ENCODE measurements at places on chromosomes 1 and 21.
A peak's percentile ranks its signal among the peaks of the same experiment; 100 is the strongest.

DNA sequence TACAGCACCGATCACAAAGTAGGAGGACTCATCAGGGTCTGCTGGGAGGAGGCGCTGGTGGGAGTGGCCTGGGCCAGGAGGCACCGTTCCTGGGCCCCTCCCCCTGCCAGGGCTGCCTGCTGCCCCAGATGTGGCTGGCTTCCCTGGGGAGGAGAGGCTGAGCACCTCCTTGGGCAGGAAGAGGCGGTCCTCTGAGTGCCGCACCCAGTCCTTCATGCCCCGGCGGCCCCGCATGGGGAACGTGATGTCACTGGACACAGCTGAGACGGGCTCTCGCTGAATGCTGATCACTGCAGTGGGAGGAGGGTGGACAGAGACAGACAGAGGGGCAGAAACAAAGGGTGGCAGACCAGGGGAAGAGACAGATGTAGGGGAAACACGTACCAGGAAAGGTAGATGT, 24.8 kb downstream of the ADGRB2 start:
- peak; percentile 62 for DNase-seq

GRCh38 chr1:111618961-111619634, 491 bp upstream of the RAP1A start:
- DNase-seq: no peak

- DNase-seq: no peak
Observed at GRCh38 chr1:201356236-201356635, 21.2 kb downstream of the TNNT2 start.

DNA sequence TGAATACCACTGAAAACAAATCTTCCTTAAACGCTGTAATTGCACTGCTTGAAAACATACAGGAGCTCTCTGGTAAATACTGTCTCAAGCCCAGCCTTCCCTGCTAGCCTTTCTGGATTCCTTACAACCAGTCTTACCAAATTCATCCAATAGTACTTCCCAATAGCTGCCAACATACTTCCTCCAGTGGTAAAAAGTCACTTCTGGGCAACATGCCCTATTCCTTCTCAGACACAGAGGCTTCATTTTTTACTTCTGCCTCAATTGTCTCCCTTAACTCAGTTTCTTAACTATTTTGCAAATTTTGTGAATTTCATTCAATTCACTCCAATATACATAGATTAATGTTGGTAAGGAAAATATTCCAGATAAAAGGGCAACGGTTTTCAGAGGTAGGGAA, 166.3 kb downstream of the TBX15 start:
- no peak for DNase-seq

- DNase-seq: no peak
Observed at GRCh38 chr1:61247051-61247825, 164.9 kb downstream of the NFIA start.

DNA sequence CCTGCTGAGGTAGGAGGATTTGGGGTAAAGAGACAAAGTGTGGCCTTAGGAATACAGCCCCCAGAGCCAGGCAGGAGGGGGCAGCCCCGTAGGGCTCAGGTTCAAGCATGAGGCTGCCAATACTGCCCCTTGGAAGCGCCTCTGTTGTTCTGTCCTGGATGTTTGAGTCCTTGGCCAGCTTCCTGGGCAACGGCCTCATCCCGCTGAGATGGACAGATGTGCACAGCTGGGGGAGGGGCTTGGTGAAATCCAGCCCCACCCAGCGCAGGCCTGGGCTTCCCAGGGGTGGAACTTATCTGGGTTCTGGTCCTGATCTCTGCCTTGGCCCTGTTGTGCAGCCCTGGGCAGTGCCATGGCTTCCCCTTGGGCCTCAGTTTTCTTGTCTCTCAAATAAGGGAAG, 34.8 kb upstream of the MAN1C1 start:
- no peak for DNase-seq

DNA sequence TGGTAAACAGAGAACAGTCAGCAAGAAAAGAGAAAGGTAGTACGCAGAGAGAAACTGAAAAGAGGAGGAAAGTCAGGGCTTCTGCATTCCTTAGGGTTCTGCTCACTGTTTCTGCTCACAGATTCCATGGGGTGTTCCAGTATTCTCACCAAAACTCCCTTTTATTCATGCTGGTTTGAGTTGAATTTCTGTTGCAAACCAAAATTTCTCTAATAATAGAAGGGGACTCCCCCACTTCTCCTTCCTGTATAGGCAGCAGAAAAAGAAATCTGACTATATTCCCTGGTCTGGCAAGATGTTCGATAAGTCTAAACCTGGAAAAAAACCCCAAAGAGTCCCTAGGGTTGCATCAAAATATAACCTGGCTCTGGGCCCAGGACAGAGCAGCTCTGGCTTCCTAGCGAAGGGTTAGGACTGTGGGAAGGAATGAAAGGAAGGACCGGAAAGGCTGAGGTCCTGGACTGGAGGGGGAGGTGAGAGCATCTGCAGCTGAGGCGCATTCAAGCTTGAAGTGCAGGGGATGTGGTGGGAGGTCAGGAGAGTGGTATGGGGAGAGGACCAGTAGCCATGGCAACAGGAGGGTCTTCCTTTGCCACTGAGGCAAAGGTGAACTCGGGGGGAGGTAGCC, 18.8 kb upstream of the RGS16 start:
- DNase-seq: no peak

GRCh38 chr1:102977292-102977691, 131.0 kb downstream of the COL11A1 start:
- no peak for DNase-seq

GRCh38 chr1:30264672-30265025, 458.7 kb downstream of the MATN1 start:
- no peak for DNase-seq

GRCh38 chr1:119253366-119253765, 112.9 kb upstream of the WARS2 start:
- no peak for DNase-seq

DNA sequence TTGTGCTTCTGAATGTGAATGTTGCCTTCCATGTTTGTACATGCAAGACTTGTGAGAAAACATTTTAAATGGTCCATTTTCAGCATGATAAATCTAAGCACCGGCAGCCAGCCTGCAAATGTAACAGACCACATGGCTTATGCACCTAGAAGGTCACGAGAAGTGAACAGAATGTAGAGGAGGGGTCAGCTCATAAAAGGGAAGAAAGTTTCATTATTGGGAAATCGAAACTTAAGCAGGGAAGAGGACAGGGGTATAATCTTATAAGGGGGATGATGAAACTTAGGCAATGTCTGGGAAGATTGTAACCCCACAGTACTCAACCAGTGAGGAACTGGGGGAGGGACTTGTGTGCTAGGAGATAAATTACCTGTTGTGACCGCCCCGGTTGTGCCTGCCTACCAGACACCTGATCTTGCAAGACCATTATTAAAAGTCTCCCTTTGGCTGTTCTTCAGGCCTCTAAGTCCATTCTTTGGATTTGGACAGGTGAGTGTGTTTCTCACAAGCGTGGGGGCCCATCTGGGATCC, 37.7 kb upstream of the VN1R5 start:
- DNase-seq: no peak

GRCh38 chr21:42607102-42607501, 46.3 kb upstream of the PDE9A start:
- DNase-seq: no peak

DNA sequence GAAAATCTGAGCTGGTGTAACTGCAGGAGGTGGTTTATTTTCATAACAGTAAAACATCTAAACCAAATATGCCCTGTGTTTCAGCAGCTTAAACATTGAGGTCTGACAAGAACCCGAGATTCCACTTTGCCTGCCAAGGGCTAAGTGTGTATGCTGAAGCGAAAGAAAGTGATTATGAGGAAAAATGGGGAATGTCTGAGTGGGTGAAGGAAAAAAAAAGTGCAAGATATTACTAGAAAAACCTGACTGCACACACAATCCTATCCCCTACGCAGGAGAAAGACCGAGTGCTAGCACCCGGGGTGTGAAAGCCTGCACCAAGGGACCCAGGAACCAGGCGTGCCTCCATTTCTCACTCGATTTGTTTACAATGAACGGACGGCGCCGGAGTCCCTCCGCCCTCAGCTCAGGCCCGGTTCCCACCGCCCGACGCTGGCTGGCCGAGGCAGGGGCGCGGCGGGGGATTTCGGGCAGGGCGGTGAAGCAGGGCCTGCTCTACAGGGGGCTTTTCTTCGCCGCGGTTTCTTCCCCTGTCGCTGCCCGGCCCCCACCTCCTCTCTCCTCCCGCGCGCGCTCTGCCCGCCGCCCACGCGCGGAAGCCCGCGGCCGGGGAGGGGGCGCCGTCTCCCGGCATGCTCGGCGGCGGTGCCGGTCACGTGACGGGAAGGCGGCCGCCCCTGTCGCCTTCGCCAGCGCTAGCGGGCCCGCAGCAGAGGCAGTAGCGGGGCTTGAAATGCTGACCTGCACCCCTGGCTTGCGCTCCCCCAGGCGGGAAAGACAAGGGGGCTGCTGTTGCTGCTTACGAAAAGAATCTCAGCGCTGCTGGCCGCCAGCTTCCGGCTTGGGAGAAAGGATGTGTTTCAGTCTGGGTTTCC, 35.9 kb downstream of the ITPKB start:
- peak; percentile 84 for DNase-seq

DNA sequence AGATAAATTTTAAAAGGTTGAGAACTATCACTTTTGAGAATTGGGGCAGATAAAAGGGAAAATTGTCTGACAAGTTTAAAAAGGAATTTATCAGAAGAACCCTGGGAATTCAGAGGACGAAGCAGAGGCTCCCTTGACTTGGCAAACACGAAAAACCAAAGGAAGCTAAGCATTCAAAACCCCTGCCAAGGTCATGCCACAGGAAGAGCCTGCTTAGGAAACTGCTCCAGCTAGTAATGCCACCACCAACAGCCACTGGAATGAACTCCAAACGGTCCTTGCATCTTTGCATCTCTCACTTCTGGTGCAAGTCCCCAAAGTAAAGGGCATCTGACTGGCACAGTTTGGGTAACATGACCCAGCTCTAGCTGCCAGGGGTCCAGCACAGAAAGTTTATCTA, 7.2 kb downstream of the GPBP1L1 start:
- DNase-seq: no peak

GRCh38 chr1:201861448-201861847, 27.2 kb upstream of the SHISA4 start:
- no peak for DNase-seq

DNA sequence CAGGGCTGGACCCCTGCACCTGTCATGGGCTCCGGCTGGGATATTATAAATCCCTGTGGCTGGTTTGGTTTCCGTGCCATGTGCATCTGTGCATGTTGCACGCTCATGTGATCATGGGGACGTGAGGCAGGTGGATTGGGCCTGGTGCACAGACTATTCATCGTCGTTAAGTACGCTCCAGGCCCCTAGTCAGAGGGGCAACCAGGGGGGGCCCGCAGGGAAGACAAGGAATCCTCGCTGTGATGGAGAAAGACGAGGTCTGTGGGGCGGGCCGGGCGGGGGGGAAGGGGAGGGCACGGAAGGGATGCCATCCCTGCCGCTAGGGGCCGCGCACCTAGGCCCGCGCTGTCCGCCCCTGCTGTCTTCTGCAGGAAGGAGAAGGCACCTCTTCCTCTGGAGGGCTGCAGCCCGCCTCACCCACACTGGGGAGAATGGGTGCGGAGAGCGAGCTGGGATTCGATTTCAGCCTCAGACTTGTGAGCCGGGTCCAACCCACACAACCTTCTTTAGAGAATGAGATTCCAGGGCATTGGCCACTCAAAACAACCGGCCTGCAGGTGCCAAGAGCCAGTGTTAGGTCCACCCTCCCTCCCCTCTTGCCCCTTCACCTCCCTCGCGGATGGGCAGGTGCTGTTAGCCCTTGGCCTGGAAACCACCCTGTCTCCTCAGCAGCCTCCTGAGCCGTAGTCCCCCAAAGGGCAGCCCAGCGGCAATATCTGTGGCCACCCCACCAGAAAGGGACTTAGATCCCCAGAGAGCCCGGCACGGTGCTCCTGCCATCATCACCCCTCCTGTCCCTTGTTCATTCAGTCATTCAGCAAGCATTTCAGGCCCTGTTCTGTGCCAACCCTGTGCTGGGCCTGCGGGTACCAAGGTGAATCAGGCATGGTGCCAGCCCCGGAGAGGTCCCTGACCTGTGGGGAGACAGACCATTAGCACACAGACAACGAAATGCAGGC, 950 bp upstream of the LRP8 start:
- no peak for DNase-seq

- no peak for DNase-seq
Observed at GRCh38 chr1:183222909-183223308, 36.8 kb downstream of the LAMC2 start.

GRCh38 chr1:95431235-95431634, 197.2 kb downstream of the RWDD3 start:
- DNase-seq: no peak

DNA sequence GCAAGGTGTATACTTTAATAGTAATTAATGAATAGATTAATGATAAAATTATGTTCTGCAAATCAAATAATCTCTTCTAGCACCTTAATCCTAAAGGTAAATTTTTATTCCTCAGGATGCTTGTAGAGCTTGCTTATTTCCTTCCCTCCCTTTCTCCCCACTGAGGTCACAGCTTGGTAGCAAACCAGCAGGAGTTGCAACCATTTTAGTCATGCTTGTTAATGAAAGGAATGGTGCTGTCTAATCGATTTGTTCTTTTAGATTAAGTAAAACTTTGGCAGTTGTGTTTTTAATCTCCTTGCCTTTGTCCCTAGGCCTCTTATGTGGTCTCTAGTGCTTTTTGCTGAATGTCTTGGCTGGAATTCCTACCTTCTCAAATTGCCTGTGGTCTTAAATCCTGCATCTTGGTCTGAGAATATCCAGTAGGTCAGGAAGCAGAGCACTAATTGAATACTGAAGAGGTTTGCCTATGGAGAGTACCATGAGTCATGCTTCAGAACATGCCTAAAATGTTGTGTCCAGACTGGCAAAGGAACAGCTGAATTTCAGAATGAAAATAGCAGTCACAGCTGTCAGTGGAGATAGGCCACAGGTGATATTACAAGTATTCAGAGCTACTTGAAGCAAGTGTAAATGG, 36.3 kb upstream of the RWDD3 start:
- DNase-seq: no peak

GRCh38 chr1:26067432-26067911, at the start of gene TRIM63:
Gene TRIM63, minus strand, starts transcription at chr1:26067630. Its CDS starts 136 bp downstream, at chr1:26067494.
- DNase-seq: no peak

DNA sequence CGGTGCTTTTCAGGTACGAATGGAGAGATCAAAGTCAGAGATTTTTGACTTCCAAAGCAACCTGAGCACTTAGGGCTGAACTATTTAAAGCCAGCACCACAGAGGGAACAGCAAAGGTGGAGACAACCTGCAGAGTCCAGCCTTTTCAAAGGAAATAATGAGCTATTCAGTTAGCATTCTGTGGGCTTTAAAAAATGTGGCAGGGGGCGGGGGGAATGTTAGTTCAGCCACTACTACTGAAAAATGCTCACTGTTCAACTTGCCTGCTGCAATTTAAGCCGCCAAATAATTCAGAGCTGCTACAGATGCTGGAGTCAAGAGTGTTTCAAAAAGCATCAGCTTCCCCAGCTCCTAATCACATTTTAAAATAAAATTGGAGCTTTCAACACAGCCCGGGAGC, 473.3 kb upstream of the PLXNA2 start:
- DNase-seq: no peak

DNA sequence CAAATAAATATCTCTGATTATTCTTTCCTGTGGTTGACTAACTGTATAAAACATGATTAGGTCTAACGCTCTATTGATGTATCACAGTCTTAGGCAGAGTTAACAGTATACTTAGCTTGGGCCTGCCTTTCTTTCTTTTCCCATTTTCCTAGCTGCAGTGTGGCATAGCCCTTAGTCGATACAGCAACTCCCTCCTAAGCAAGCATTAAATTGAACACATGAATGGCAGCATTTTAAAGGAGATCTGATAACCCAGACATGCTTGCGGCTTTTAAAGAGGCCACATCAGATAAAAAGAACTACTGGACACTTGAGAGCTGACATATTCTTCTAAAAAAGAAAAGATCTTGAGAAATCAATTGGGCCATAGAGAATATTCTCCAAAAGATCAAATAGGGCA, 312.0 kb upstream of the TMPRSS15 start:
- no peak for DNase-seq
